Stimulated activated CD4-positive, alpha-beta T cell treated with anti-CD3 and anti-CD28 coated beads, Interleukin-12 subunit alpha, Interleukin-12 subunit beta, amount 100 ng/mL, for 48 hours (primary cell): ENCODE measurements at places on chromosomes 16 and 17.

- no peak for DNase-seq
Observed at GRCh38 chr16:17468611-17469010, 2.1 kb downstream of the XYLT1 start.

- DNase-seq: no peak
Observed at GRCh38 chr17:64296246-64296645, 33.2 kb upstream of the TEX2 start.

- no peak for DNase-seq
Observed at GRCh38 chr17:1498233-1498632, 5.7 kb upstream of the MYO1C start.

DNA sequence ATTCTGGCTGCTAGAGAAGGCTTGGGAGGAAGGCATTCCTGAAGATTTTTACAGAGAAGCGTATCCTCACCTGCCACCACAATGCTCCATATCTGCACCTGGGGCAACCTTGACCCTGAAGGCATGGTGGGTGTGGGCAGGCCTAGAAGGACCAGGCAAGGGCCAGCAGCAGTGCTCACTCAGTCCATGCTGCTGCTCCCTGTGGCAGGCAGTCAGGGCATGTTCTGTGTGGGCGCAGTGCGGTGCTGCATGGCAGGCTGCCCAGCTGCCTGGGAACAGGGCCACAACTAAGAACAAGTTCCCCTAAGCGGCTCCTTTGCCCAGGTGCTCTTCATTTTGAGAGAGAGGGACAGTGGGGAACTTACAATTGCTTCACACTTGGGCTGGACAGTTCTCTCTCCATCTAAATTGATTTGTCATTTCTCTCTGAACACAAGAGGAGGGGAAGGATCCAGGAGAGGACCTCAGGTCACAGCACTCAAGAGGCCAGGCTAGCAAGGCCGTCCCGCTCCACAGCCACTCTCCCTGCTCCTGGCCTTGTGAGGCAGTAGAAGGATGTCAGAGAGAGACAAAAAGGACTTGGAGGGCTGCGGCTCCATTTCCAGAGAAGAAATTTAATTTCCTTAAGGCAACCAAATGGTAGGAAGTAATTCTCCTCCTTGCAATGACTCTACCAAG is 158.8 kb downstream of the AATF start:
- no peak for DNase-seq

DNA sequence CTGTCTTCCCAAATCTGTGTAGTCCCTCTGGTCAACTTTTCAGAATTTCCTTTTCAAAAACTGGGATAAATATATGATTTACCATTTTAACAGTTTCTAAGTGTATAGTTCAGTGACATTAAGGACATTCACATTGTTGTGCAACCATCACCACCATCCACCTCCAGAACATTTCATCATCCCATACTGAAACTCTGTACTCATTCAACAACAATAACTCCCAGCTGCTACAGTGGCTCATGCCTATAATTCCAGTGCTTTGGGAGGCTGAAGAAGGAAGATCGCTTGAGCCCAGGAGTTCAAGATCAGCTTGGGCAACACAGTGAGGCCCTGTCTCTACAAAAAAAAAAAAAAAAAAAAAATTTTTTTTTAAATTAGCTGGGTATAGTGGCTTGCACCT is 131.0 kb downstream of the AATF start:
- DNase-seq: no peak

GRCh38 chr16:27767971-27768591 is 218.1 kb downstream of the KATNIP start:
- no peak for DNase-seq

GRCh38 chr17:76025294-76025693 is 1.8 kb downstream of the EVPL start:
- DNase-seq: no peak

- peak; percentile 5 for DNase-seq
Observed at GRCh38 chr16:87661561-87661960, 59.3 kb downstream of the JPH3 start.

- no peak for DNase-seq
Observed at GRCh38 chr17:1714980-1715802, 5.0 kb upstream of the TLCD2 start.

GRCh38 chr17:80289616-80290015 is 29.0 kb downstream of the RNF213 start:
- DNase-seq: no peak

DNA sequence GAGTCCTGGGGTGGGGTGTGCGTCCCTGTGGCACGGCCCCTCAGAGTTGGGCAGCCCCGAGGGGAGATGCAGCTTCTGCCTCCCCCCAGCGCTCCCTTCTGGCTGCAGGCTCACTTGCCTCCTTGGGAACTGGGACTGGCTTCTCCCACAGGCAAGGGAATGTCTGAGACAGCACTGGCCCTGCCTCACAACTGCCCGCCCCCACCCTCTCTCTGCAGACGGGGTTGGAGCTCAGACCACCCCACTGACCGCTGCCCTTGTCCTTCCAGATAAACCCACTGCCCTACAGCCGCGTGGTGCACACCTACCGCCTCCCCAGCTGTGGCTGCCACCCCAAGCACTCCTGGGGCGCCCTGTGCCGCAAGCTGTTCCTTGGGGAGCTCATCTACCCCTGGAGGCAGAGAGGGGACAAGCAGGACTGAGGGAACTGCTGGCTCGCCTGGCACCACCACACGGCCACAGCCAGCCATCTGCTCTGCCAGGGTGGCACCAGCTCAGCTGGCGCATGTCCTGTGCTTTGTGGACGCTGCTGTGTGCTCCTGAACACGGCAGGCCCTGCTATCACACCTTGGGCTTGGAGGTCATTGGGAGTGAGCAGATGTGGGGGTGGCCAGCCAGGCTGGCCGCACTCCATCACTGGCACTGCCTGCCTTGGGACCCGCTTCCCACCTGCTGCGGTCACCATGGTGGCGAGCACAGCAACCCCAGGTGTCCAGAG is 7.1 kb upstream of the RAB40C start:
- no peak for DNase-seq
